ENCODE measurements at places on chromosomes 7 and 10.

- DNase-seq, result no peak
Observed at GRCh38 chr10:99513061-99513460, 19.7 kb upstream of the NKX2-3 start.

DNA sequence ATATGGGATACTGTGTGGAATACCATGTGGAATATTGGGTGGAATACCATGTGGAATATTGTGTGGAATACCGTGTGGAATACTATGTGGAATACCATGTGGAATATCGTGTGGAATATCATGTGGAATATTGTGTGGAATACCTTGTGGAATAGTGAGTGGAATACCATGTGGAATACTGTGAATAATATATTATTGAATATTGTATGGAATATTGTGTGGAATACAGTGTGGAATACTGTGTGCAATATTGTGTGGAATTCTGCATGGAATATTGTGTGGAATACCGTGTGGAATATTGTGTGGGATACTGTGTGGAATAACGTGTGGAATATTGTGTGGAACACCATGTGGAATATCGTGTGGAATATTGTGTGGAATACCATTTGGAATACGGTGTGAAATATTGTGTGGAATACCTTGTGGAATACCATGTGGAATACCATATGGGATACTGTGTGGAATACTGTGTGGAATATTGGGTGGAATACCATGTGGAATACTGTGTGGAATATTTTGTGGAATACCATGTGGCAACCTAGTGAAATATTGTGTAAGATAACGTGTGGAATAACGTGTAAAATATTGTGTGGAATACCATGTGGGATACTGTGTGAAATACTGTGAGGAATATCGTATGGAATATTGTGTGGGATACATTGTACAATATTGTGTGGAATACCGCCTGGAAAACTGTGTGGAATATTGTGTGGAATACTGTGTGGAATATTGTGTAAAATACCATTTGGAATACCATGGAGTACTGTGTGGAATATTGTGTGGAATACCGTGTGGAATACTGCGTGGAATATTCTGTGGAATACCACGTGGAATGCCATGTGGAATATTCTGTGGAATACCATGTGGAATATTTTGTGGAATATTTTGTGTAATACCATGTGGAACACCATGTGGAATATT lies 133.9 kb upstream of the CHST15 start:
- DNase-seq, result no peak

GRCh38 chr7:141234335-141235105 lies 160.7 kb downstream of the TMEM178B start:
- DNase-seq, result no peak

- no peak for DNase-seq
Observed at GRCh38 chr7:81029511-81029910, 110.7 kb upstream of the SEMA3C start.

DNA sequence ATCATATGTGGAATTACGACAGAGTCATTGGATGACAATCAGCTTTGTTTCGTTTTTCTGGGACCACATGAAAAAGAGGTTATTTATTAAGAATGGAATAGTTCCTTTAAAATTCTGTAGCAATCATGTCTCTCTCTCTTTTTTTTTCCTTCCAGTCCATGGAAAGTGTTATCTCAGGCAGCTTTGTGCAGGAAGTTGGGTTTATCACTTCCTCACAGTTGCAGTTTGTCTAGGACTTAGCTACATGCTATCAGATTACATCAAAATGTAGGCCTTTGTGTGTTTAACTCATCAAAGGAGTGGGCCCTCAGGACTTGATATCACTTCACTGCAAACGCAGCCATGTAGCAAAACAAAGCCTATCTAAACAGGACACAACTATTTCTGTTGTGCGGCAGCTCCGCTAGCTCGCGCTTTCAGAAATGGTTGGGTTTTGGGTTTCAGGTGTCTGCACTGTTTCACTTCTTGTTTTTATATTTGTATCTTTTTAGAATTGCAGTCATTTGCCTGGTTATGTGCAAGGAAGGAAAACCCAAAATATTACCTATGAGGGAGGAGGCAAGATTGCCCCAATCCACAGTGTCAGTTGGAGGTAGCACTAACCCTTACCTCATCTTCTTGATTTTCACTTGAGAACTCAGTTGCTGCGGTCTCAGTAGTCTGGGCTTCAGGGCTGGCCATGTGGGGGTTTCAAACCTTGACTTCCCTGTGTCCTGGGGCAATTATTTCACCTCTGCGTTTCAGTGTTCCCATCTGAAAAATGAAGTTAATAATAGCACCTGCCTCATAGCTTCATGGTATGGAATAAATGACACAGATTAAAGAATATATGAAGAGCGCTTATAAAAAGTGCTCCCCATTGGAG lies 66.7 kb downstream of the HHEX start:
- no peak for DNase-seq

- DNase-seq, result no peak
Observed at GRCh38 chr10:10854725-10855124, 162.9 kb upstream of the CELF2 start.

GRCh38 chr10:79188154-79188965 lies 119.6 kb downstream of the ZMIZ1 start:
- DNase-seq, result no peak

DNA sequence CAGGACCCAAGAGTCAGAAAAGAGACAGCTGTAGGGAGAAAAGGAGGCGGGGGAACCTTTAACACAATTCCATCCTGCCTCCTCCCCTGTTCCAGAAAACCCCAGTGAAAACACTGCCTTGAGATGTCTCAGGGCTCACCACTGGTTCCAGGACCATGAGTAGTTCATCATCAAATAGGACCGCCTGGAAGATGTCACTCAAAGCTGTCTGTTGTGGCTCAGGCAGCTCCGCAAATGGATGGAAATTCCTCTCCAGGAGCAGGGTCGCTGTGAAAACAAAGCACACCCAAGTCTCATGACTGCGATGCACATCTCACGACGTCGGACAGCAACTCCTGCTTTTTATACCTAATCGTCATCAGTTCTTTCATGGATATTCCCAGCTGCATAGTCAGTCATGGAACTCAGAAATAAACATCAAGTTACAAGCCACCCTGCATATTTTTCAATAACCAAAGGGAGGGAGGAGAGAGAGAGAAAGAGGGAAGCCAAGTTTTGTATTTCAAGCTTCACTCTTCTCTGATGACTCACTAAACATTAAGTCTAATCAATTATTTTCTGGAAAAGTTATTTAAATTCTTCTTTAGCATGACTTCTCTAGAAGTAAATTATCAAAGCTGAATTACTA lies 49.2 kb downstream of the GSDME start:
- no peak for DNase-seq

GRCh38 chr10:113285305-113285704 lies 267.5 kb upstream of the HABP2 start:
- DNase-seq, result no peak

DNA sequence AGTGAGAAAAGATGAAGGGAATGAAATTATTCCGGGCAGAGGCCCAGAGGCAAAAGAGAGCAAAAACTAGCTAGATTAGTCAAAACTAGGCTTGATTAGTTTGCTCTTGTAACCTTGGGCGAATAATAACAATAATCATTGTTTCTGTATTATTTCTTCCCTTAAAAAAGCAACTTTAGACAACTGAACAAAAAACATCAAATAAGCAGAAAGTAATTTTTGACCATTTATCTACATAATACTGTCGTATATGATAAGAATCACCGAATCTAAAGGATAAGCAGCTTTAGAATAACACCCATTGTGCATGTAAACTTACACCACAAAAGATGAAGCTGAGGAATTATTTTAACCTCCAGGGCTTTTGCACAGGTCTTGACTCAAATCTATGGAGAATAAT lies 125.1 kb downstream of the TPK1 start:
- DNase-seq, result no peak

- DNase-seq, result no peak
Observed at GRCh38 chr7:16708980-16709379, 44.6 kb upstream of the TSPAN13 start.

GRCh38 chr10:59098831-59099452 lies 77.5 kb upstream of the PHYHIPL start:
- no peak for DNase-seq

GRCh38 chr10:62250594-62251198 lies 17.9 kb downstream of the RTKN2 start:
- DNase-seq, result no peak

- no peak for DNase-seq
Observed at GRCh38 chr7:106281127-106281526, 3.7 kb downstream of the NAMPT start.

- no peak for DNase-seq
Observed at GRCh38 chr10:79116368-79116767, 47.6 kb downstream of the ZMIZ1 start.

DNA sequence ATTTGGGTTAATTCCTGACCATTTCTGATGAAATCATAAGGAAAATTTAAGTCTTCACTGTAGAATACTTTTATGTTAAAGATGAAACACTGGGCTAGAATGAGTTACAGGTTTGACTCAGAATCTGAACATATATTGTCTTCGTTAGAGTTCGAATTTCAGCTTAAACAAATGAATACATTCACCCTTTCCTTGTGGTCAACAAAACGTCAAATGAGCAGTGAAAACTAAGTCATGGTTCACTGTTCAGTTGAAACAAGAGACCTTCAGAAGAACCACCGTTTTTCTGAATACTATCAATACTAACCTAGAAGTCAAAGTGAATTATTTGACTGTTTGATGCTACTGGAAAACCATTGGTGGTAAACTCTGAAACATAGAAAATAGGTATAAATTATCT lies 235.2 kb upstream of the ZWINT start:
- DNase-seq, result no peak

DNA sequence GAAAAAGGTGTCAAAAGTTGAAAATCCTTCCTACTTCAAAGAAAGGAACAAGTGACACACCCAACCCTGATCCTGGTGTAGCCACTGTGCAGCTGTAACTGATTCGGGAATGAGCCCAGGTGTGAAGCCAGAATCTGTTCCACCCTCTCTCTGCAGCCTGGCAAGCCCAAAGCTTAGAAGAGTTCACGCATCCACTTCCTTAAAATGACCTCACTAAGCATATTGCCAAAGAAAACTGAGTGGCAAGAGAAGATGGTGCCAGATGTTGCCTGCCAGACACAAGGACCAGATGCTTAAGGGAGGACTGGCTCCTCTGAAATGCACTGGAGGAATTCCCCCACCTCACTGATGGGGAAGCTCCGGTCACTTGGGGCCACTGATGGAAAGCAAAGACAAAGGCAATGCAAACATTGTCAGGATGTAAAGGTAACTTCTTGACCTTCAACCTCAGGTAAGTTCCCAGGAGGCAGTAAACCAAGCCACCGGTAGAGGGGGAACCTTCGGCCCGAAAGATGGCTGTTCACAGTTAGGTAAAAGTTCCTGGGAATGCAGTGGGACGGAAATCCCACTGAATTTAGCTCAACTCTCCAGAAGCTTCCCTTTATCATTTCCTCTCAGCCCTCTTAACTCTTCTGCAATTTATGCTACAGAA lies 554.9 kb downstream of the KCNMA1 start:
- DNase-seq, result no peak

DNA sequence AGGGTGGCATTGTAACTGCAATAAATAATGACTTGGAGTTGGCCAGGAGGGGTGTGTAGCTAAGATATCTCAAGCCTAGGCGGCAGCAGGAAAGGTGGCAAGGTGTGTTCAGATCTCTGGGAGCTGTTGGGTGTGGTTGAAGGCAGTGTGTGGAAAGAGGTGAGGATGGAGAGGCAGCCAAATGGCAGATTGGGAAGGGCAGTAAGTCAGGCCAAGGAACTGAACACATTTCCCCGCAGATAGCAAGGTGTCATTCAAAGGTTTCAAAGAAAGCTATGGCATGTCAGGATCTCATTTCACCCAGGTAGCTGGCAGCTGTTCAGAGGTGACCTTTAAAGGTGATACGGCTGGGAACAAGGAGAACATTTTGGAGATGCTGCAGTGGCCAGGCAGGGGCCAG lies 586.0 kb upstream of the MGMT start:
- no peak for DNase-seq

DNA sequence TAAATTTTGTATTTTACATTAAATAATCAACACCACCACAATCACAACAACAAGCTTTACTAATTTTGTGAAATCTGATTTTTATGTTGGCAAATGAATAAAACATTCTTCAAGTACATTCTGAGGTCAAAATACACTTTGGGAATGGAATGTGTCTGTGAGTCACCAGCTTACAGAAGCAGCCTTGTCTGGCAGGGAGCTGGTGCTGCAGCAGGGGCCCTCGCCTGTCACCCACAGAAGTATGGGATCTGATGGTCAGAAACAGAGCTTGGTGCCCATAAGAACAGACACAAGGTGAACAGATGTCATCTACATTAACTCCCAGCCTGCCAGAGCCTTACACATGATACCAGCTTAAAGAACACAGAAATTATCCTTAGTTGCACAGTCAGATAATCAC lies 496.9 kb downstream of the CCSER2 start:
- no peak for DNase-seq

GRCh38 chr10:14459665-14460064 lies 128.9 kb upstream of the FRMD4A start:
- DNase-seq, result no peak

All from T47D (cell line).